ENCODE measurements at places on chromosomes 3 and 15.

GRCh38 chr15:37929238-37929637, 5.2 kb upstream of the TMCO5A start:
- no peak for DNase-seq

DNA sequence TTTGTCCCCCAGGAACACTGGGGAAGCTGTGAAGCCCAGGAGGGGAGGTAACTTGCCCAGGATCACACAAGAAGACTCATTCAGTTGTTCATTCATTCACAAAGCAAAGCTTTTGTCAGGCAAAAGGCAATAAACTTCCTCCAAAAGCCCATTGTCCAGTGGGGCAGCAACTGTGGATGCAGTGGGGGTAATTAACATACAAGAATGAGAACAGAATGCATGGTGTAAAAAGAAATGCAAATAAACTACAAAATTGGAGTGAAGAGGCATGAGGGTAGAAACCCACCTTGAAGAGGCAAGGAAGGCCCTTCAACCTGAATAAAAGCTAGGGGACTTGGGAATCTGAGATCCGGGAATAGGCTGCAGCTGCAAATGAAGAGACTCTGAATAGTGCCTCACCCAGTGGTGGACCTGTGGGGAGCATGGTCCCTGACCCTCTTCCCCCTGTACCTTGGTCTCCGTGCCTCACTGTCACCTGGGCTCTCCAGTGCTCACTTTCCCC, 363.6 kb downstream of the CLSTN2 start:
- no peak for DNase-seq

DNA sequence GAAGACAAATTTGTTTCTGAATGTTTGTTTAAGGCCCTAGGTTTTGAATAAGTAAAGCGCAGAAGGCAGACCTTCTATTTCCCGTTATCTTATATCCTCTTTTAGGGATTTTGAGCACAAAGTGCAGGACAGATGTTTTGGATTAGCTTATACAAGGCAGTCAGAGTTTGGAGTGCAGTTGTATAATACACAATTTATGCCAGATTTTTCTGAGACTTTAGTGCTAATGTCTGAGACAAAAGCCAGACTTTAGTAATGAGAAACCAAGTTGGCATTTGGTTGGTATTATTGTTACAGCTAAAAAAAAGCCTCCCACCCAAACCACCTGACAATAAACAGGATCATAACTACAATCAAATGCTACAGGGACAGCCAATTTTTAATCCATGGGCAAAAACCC, 309.9 kb upstream of the SATB1 start:
- DNase-seq: no peak

DNA sequence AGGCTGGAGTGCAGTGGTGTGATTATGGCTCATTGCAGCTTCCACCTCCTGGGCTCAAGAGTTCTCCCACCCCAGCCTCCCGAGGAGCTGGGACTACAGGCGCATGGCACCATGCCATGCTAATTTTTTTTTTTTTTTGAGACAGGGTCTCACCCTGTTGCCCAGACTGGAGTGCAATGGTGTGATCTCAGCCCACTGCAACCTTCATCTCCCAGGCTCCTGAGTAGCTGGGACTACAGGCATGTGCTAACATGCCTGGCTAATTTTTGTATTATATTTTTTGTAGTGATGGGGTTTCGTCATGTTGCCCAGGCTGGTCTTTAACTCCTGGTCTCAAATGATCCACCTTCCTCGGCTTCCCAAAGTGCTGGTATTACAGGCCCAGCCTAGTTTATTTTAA, 4.0 kb downstream of the TEX9 start:
- no peak for DNase-seq

DNA sequence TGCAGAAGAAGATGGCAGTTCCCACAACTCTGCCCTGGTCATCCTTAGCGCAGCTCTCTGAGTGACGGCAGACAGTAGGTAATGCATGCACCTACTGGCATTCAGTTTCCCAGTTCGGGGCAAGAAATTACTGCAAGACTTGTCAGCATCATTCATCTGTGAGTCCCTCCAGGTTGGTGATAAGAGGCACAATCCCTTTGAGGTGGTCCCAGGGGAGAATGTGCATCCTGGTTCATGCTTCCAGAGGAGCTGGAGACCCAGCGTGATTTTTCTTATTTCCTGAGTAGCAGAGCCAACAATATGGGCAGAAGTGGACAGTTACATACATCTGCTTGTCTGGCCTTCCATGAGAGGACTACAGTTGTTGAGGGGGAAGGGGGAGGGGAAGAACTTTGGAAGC, 235.9 kb upstream of the BHLHE40 start:
- no peak for DNase-seq

DNA sequence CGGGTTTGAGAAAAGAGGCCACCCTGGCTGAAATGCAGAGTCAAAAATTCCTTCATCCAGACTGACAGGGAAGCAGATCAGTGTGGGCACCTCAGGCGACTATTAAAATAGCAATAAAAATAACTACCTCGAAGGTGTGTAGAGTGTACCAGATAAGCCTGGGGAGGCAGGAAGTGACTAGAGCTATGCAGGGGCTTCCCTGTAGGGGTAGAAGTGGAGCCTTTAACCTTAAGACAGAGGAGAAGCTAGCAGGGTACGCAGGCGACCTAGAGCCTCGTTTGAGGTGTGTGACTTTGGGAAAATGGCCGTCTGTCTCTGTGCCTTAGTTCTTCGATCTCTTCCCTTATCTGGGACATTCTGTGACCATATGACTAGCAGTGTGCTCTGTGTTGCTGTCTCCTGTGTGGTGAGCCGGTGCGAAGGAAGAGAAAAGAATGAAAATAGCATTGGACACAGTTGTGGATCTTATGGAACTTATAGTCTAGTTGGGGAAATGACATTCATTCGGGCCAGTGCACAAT, 17.6 kb downstream of the BHLHE40 start:
- no peak for DNase-seq

- DNase-seq: no peak
Measured at GRCh38 chr3:18351069-18351628, 74.0 kb downstream of the SATB1 start.

GRCh38 chr3:145882436-145882835, 278.5 kb downstream of the PLOD2 start:
- peak; percentile 36 for DNase-seq
